ENCODE measurements at places on chromosomes 5 and 9.

GRCh38 chr5:72356361-72356760 lies 36.2 kb downstream of the PTCD2 start:
- DNase-seq = peak; percentile 31

DNA sequence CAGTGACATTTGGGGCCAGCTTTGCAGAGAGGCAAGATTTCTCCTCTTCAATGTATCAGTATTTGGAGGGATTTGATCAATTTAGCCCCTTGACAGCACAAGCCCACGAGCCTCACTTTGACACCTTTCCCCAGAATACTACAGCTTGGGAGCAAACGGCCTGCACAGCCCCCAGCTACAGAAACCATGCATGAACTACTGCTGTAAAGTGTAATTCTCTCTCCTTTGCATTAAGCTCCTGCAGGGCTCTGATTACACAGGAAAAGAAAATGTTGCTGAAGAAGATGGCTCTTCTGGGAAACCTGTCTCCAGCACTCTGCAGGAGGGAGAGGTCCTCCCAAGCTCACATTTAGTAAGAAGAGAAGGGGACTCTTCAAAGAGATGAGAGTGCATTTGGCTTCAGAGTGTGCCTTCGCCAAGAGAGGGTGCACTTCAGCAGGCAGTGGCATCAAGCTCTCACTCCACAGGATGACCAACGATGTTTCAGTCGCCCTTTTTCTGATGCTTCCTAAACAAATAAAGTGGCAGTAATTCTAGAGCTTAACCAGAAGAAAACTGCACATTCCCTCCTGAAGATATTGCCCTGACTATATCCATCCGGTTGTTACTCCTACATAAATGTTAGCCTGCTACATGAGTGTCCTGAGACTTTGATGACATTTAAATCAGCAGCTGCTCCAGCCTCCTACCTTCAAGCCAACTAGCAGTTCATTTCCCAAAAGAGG lies 272.2 kb downstream of the AUH start:
- DNase-seq = no peak

GRCh38 chr9:95756986-95757385 lies 118.5 kb upstream of the ERCC6L2 start:
- no peak for DNase-seq

DNA sequence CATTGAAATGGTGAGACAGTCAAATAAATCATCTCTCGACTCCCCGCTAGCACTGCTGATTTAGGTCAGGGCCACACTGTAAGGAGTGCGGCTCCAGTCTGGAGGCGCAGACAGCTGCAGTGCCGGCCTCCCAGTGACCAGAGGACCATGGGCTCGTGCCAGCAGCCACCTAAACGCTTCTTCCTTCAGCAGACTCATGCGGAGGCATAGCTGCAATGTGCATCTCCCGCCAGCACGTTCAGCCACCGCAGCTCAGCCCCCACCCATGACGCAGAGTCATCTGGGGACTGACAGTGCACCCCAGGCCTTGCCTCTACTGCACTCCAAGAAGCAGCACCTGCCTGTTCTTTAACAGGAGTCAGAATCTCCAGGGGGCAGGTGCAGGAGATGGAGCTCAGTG lies 13.6 kb upstream of the MAPK9 start:
- DNase-seq = no peak

DNA sequence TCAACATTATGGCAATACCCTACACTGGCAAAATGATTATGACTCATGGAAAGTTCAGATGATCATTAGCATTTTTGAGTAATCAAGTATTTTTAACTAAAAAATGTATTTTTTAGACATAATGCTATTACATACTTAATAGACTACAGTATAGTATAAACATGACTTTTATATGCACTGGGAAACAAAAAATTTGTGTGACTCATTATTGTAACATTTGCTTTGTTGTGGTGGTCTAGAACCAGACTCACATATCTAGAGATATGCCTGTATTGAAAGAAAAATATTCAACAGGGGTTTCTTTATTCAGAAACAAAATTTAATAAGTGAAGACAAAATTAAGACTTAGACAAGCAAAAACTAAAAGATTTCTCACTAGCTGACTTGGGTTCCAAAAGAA lies 385.3 kb upstream of the RIOK2 start:
- DNase-seq = no peak

GRCh38 chr9:36543916-36544315 lies 28.8 kb upstream of the MELK start:
- DNase-seq = no peak

DNA sequence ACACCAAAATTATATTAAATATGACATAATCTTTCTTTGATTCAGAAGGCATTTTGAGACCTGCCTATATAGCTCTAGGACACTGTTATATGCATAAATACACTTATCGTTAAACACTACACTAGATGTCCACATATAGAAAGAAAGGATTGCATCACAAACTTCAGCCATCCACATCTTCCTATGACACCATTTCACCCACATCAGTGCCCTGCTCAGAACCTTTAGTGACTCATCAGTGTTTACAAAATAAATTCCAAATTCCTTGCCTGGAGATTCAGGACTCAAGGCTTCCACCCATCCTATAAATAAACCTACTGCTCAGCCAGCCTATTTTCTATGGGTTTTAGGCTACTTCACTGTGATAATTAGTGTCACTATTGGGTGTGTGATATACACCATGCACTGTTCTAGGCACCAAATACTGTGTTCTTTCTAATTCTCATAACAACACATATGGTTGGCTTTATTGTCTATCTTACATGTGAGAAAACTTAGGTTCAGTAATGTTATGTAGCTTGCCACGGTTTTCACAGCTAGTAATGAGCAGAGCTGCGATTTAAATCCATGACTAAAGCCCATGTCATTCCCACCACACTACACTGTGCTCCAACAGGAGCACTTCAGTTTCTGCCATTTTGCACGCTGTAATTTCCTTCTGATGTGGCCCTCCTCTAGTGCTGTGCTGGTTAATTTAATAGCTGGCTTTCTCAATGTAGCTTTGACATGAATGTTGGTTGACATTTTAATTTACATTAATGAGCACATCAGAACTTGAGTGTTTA lies 103.3 kb downstream of the SREK1 start:
- no peak for DNase-seq

- no peak for DNase-seq
Measured at GRCh38 chr5:170372971-170373370, 16.2 kb downstream of the KCNMB1 start.

DNA sequence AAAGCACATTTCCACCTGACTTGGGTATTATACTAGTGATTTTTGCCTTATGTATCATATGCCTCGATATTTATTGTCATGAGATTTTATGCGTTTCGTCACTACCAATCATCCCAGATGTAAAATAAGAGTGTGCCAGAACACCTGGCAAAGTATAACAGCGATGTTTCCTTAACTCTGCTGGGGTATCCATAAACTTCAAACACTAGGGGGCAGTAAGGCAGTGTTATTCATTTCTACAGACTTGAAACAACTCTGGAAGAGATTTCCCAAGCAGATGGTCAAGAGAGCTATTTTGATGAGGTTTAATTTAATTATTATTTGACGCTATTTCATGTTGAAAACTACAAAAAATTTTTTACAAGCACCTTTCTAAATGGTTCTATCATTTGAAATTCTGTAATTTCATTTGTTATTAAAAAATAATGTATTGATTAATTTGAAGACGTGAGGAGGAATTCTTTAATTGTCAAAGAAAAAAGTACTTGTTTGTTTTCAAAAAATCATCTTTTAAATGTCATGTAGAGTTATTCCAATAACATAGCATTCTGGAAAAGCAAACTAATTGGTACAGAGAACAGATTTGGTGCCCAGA lies 388.5 kb upstream of the CTNND2 start:
- DNase-seq = peak; percentile 73

DNA sequence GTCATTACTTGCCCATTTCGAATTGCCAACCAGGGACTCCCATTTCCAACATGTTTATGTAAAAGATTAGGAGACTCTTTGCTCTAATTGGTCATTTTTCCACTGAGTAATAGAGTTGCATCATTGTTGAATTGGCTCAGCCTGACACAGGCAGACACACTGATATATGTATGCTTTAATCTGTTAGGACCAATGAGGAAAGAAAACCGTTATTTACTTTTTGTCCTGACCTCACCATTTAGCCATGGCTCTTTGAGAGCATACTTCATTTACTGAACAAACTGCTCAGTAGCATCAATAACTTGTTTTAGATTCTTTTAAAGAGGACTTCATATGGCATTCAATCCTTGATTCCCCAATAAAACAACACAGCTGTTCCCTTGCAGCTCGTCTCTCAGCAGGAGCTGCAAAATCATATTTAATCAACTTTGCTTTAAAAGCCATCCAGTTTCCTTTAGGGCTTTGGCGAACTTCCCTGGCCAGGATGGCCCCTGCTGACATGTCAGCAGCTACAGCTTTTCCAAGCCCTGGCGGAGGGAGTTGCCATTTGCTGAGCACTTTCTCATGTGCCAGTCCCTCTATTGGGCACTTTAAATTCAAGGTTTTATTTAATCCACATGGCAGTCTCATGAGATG lies 251.5 kb upstream of the TNC start:
- no peak for DNase-seq

DNA sequence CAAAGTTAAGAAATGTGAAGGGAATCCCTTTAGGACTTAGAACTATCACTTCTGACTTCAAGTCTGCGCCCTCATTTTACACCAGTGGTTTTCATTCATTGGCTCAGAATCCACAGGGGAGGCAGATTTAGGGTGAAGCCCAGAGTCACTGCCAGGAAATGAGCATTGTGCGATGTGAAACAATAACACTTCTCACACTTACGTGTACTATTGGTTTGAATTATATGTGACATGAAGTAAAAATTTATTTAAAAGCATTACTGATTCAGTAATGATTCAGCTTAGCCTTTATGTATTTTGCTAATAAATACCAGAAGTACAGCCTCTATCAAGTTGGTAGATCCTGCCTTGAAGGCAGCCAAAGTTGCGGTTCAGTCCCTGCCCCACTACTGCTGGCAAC lies 98.6 kb downstream of the PAM start:
- no peak for DNase-seq

- DNase-seq = no peak
Measured at GRCh38 chr5:157290156-157290980, 24.4 kb downstream of the CYFIP2 start.

DNA sequence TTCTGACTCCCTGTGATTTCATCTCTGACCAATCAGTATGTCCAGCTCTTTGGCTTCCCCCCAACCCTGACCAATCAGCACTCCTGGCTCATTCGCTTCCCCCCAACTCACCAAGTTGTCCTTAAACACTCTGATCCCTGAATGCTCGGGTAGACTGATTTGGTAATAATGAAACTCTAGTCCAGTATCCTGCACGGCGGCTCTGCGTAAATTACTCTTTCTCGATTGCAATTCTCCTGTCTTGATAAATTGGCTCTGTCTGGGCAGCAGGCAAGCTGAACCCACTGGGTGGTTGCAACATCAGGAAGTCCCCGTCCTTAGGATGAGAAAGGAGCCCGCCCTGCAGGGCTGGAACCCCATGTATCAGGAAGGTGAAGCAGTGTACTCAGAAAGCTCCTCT lies 10.4 kb downstream of the FCN2 start:
- no peak for DNase-seq

- peak; percentile 26 for DNase-seq
Measured at GRCh38 chr9:35563791-35564197, 41.3 kb upstream of the TESK1 start.

- no peak for DNase-seq
Measured at GRCh38 chr5:121430538-121430937, 421.1 kb upstream of the FTMT start.

GRCh38 chr5:14976486-14976885 lies 104.9 kb upstream of the ANKH start:
- DNase-seq = no peak

DNA sequence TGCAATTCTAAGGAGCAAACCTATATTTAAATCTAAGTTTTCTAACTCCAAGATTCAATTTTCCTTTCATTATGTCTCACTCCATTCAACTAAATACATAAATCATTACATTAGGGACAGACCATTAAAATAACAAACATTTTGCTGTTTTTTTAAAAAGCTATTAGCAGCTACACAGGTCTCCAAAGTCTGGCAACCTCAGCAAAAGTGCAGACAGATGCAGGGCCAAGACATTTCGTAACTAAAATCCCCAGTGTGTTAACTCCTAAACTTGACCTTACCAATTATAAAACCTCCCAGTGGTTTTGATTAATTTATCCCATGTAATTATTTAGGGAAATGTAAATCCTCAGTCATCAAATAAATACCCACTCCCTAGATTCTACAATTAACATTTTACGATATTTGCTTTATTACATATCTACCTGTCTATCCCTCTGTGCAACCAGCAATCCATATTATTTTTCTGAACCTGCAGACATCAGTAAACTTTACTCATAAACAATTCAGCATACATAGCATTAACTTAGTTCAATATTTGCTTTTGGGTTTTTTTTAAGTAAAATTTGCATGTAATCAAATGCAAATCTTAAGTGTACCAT lies 64.7 kb downstream of the RGS7BP start:
- no peak for DNase-seq

DNA sequence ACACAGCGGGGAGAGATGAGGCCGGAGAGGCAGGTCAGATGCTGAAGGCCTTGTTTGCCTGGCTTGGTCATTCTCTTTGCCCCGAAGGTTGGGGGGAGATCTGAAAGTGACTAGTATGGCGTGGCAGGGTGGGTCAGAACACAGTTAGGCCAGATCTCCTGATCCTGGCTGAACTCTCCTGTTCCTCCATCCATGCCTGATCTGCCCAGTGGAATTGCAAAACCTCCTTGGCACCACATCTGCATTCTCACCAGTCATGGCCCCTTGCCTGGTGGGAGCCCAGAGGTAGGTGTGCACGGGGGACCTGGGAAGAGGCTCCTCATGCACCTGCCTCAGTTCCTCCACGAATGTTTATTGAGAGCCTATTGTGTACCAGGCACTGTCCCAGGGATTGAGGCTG lies 23.2 kb downstream of the TEX53 start:
- no peak for DNase-seq

- DNase-seq = no peak
Measured at GRCh38 chr9:5787759-5788302, 45.1 kb downstream of the ERMP1 start.

DNA sequence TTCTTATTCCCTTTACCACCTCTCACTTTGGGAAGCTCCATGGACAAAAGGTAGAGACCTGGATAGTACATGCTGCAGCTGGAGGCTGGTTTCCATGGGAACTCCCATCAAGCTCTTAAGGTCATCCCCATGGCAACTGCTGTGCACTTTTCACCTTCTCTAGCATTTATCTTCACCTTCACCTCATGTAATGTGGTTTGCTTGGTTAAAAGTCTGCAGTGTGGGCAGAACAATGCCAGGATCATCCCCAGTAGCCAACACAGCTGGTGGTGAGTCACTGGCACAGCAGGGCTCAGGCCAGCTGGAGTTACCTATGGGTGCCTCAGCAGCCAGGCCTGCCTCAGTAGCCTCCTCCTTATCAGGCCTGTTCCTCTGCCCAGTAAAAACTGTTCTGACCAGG lies 210.5 kb downstream of the GRIA1 start:
- DNase-seq = no peak

DNA sequence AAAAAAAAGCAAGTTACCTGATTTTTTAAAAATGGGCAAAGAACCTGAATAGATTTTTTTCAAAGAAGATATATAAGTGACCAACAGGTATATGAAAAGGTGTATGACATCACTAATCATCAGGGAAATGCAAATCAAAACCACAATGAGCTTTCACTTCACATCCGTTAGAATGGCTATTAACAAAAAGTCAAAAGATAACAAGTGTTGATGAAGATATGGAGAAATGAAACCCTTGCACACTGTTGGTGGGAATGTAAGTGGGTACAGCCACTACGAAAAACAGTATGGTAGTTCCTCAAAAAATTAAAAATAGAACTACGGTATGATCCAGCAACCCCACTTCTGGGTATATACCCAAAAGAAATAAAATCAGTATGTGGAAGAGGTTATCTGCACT lies 134.8 kb downstream of the UGCG start:
- no peak for DNase-seq

- peak; percentile 71 for DNase-seq
Measured at GRCh38 chr5:137312011-137312410, 187.1 kb downstream of the SPOCK1 start.

Data from NCI-H82 (cell line).